ENCODE measurements at places on chromosomes 12 and 14.

DNA sequence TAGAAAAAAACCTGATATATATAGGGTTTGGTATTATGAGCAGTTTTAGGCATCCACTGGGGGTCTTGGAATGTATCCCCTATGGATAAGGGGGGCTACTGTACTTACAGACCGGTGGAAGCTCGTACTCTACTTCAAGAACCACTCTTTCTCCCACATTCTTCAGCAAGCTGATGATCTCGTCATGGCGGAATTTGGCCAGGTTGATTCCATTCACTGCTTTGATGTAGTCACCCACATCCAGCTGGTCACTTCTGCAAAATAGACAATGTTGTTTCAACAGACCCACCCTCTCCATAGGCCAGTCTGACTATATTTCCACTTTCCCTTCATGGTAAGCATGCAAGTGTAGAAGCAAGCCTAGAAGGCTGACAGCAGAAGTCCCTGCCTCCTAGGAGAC, 139.9 kb downstream of the GRIP1 start:
- DNase-seq = no peak

- DNase-seq = no peak
These were observed 96.7 kb downstream of the CCER1 start for GRCh38 chr12:90858252-90858651.

DNA sequence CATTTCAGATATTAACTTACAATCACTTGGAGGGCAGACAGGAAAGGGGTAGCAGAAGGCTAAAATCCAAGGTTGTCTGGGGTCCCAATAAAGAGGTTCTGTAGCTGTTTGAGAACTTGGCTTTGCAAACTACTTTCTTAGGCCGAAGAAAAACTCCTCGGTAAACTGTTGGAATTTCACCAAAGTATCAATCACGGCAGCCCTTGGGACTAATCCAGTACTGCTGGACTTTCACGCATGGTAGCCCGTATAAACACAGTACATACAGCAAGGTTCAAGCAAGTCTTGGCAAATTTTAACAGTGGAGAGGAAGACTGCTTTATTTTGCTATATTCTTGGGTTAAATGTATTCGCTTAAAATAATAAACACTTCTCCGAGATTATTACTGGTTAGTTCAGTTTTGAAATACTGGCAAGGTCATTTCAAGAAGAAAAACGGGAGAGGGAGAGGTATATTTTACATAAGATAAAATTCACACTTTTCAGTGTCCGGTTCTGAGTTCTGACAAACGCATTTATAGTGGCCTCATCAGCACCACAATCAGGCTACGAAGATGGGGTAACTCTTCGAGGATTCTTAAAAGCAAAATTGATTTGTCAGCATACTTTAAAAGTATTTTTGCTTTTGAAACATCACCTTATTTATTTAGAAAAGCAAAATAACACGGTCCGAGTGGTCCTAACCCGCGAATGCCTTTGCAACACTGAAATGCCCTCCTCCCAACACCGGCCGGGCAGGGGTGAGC, 1.3 kb downstream of the SETD3 start:
- no peak for DNase-seq

GRCh38 chr12:13504074-13504473, 307.5 kb downstream of the EMP1 start:
- DNase-seq = no peak

- DNase-seq = no peak
These were observed at the start of gene HRK for GRCh38 chr12:116881325-116881876. Gene HRK (minus strand): TSS chr12:116881441. CDS start chr12:116881307, 134 bp downstream.

DNA sequence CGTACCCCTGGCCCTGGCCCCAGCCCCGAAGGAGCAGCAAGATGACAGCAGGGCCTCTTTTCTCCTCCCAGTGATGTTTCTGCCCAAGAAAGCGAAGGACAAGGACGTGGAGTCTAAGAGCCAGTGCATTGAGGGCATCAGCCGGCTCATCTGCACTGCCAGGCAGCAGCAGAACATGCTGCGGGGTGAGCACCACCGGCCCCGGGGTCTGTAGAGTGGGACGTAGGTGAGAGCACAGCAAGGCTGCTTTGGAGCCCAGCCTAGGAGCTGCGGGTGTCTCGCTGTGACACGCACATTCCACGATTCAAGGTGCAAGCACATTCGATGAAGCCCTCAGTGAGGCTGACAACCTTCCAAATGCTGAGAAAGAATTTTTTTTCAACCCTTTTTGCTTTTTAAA, 5.2 kb upstream of the TEX22 start:
- DNase-seq = no peak

- DNase-seq = no peak
These were observed 470.2 kb downstream of the BTG1 start for GRCh38 chr12:91675401-91675800.

DNA sequence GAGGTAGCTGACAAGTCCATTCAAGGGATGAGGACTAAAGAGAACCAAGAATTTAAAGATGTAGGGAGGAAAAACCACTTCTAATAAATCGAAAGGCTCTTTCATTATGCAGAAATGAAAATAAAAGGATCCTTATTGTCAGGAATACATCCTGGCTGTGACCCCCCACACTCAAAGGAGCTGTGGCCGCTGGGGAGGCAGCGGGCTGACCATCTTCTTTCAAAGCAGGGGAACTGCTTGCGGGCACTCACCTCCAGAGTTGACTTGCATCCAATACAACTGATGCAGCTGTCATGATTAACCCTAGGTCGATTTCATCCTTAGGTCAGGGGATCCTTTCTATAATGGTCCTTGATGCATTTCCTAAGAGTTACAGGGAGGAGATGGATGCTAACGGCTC, 35.3 kb downstream of the TRAFD1 start:
- DNase-seq = no peak

DNA sequence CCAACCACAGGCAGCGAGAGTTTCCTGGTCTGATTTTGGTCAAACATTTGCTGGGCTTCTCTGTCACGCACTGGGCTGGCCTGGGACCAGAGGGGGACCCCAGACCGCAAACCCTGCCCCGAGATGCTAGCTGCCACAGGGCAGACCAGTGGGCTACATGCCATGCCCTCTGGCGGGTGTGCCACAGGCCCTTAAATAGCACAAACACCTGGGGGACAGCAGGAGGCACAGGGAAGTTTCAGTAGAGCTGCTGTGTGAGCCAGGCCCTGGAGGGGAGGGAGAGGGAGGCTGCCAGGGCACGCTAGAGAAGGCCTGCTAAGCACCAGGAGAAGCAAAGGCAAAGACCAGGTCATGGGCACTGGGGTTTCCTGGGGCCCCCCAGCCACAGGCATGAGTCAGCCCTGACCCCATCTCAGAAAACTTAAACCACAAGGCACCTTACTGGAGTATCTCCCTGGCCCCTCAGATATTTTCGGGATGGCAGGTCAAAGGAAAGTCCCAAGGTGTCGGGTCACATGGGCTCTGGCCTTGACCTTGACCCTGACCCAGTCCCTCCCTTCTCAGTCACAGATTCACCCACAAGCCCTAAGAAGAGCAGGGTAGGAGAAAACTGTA, 29.2 kb downstream of the ITPK1 start:
- DNase-seq = no peak

DNA sequence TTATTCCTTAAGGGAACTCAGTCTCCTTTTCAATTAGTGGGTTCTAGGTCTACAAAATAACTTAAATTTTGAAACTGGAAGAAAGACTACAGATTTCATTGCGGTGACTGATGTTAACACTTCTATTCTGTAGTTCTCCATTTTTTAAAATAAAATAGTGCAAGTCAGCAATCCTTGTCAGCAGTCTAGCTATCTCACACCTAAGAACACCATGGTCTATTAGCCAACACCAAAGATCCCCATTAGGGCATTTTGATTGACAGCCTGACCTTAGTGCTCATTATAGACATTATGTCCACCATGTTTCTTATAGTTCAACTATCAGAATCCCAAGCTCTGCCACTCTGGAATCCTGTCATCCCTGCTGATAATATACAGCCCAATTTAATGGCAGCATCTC, 27.4 kb downstream of the GPR65 start:
- no peak for DNase-seq

GRCh38 chr12:92133171-92133570, 12.5 kb downstream of the BTG1 start:
- DNase-seq = no peak

DNA sequence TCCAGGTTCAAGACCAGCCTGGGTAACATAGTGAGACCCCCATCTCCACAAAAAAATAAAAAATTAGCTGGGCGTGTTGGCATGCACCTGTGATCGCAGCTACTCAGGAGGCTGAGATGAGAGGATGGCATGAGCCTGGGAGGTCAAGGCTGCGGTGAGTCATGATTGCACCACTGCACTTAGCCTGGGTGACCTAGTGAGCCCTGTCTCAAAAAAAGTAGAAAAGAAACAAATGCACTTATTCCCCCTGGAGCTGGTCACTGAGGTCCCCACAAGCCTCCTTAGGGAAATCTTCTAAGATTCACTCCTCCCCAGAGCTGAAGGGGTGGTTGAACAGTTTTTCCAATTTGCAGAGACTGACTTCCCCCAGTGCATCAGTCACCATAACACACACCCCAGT, 1.6 kb downstream of the CD9 start:
- no peak for DNase-seq

DNA sequence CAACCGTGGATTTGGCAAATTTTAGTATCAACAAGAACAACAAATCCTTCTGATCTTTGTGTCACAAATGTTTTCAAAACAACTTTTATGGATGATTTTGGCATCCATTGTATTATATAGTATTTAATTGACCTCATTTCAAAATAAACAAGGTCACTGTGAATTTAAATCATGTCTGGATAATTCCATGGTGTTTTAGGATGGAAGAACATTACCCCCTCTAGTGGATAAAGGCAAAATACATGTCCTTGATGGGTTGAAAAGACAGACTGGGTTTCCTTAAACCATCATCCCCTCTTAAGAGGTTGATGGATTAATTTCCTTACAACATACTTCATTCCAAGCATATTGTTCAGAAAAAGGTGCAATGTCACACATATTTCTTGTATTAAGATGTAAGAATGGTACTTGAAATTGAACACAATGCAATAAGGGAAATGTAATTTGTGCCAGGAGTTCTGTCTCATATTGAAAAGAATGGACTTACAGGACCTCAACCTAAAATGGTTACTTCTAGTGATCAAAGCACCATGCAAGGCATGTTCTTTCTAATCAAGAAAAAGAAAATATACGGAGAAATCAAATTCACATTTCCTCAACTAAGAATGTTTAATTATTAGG, 352.0 kb downstream of the BCAT1 start:
- DNase-seq = no peak

- no peak for DNase-seq
These were observed 328.8 kb upstream of the PDE3A start for GRCh38 chr12:20039562-20039961.

DNA sequence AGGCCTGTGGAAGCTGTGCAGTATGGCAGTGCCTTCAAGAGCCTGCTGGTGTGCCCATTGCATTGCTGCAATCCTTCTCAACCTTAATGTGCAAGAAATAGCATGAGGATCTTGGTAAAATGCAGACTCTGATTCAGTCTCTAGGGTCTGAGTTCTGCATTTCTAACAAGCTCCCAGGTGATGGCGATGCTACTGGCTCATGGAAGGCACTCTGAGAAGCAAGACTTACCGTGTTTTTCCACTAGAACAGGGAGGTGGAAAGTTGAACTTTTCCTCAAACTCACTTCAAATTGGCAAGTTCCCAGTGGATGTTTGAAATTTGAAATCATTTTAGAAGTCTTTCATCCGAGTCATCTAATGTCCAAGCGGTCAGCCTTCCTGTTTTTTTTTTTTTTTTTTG, 55.5 kb downstream of the MYRFL start:
- no peak for DNase-seq

DNA sequence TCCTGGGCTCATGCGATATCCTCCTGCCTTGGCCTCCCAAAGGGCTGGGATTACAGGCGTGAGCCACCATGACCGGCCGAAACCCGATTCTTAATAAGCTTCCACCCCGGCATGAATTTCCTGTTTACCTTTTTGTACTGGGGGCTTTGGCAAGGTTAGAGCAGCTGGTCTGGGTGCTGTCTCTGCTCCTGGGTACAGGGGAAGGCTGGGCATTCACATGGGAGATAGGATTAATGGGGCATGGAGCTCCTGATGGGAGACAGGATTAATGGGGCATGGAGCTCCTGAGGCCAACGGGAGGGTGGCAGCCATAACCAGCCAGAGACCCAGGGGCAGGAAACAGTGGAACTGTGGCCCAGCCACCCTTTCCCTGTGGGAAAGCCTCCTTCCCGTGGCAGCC, 69.5 kb upstream of the DICER1 start:
- no peak for DNase-seq

DNA sequence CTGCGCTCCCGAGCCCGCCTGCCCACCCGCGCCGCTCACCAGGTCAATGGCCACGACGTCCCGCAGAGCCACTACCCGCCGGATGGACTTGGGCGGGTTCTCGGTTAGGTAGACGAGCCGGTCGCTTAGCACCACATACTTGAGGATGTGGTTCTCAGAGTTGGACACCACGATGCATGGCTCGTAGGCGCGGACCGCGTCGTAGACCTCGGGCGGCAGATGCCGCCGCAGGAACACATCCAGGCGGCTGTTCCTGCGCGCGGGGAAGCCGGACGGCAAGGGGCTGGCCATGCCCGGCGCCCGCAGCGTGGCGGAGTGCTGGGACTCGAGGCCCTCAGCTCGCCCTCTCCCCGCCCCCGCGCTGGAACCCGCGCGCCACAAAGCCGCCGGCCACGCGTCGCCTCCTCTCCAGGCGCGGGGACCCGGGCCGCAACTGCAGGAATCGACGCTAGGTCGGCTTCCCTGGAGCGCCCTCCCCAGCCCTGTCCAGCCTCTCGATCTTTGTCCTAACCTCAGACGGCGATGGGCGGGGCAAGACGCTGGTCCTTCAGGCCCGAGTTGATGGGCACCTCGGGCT, at the start of gene C12orf56:
Gene C12orf56 (minus strand): TSS at position 484 of the 577 bp plus-strand sequence. CDS start 193 bp downstream, at position 291.
- DNase-seq = no peak

GRCh38 chr12:96445691-96446583, 43.4 kb upstream of the CFAP54 start:
- no peak for DNase-seq
